ENCODE measurements at places on chromosomes 3 and 15.

DNA sequence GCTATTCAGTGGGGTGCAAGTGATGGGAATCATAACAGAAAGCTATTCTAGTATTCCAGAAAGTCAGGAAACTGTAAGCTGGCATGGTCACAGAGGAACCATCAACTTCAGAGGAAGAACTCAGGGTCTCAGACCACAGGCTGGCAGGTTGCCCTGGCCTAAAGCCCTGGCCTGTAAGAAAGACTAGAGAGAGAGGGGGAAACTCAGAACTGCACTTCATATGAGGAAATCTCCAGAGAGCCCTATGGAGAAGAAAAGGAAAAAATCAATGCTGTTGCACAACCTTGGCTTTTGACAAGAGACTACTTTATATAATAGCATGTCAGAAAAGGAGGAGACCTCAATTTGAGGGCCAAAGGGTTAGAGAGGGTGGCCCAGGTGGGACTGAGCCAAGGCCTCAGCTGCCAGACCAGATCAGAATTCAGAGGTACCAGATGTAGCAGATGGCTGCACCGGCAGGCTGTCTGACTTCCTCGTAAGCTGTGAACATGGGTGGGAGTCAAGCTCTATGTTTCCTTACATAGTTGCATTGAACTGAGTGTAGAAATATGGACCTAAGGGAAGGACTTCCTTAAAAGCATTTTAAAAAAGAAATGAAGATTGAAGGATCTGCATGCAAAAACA is 333.8 kb downstream of the PDCD6IP start:
- no peak for DNase-seq

GRCh38 chr15:59313641-59314332 is 58.9 kb downstream of the MYO1E start:
- no peak for DNase-seq

DNA sequence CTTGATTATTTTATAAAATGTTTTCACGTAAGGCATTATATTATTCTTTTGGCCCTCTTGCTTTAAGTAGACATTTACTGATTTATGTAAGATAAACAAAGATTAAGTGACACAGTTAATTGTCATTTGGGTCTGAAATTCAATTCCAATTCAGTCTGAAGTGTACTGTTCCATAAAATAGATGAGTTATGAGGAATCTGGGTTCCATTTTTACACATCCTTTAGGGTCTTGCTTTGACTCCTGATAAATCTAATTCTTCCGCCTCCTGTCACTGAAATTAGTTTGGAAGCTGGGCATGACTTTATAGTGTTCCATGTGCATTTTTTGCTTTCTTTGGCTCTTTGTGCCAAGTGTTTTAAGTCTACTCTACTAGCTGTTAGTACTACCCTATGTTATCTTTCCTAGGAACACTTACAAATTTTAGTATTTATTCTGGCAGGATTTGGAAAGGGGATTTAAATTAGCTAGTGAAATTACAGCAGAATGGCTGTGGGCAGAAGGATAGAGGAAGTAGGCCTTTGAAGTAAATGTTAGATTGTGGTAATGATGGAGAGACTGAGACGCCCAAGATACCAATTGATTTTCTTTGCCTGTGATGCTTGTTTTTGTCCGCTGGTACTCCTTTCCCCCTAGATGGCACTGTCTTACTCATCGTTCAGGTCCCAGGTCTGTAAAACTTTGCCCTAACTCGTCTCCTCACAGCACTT is 14.3 kb downstream of the ARL8B start:
- no peak for DNase-seq

DNA sequence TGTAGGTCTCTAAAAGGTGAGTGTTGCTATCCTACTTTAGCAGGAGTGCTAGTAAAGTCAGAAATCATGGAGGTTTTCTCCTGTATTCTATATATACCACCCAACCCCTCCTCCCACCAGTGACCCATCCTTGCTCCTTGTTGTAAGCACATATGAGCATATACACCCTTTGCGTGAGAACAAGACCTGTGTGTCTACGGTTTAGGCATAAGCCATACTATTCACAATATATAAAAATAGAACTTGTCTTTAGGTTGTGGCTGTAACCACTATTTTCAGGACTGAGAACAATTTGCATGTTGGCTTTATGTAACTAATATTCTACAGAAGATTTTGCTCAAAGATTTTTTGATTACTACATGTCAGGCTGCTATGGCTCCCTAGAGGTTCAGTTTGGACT is 59.1 kb upstream of the TOP2B start:
- DNase-seq = no peak

GRCh38 chr3:148229107-148229506 is 468.6 kb upstream of the AGTR1 start:
- DNase-seq = no peak

GRCh38 chr15:59591356-59591755 is 20.2 kb upstream of the GCNT3 start:
- DNase-seq = no peak

All from hepatic stellate cell (primary cell).